ENCODE measurements at places on chromosomes 7 and 10.

DNA sequence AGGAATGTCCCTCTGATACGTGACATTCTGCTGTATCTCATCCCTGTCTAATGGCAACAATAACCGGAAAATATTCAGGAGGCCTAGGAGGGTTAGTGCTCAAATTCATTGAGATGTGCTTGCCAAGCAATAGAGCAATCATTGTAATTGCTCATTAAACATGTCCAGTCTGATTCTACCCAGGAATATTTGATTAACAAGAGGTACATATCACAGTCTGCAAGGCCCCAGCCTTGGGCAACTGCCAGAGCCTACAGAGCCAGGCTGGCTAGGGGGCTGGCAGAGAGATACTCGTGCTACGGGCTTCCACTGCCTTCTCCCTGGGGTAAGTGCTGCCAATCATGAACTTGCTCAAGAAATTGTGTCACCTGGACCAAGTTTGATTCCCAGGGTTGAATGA, 99.1 kb downstream of the ALOX5 start:
- DNase-seq = no peak

DNA sequence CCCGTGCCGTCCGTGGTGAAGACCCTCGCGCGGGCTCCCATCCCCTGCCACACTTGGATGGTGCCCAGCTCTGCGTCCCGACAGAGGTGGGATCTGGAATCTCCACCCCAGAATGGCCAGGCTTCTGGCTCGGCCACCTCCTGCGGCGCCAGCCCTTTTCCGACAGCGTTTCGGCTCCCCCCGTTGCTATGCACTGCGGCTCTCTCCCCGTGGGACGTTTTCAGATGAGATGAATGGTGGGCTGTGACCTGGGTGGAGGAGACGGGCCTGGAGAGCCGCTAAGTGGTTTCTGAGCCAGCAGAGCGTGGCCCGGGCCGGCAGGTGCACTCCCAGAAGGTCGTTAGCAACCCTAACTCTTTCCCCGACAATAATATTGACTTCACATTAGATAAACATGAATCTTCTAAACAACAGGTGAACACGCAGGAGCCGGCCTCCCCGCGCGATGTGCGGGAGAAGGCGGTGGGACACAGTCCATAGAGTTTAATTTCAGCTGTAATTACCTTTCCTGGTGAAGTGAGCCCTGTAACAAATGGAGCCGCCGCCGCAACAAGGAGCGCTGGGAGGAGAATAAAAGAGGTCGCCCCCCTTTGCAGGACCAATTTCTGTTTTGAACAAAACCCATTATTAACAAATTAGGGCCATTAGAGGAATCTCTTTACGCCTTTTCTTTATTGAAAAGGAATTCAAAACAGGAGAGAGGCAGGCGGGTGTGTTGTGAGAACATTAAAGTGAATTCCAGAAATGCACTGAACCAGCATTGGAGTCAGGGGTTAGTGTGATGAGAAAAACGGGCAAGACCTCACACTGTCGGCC, 294.3 kb upstream of the PFKP start:
- DNase-seq = no peak

DNA sequence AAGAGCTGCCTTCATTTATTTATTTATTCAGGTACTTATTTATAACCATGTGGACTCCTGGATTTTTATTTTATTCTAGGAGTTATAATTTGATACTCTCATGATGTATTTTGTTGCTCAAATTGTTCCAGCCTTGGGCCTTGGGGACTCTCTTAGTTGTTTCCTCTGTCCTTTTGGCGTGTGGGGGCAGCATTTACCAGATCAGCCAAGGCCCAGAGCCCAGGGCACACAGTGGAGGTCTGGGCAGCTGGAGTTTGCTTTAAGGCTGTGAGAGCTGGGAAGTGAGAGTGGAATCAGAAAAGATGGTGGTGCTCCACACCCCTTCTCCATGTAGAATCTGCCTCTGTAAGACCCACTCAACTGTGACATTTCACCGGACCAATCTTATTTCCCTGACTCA, 398.9 kb downstream of the RPS24 start:
- no peak for DNase-seq

DNA sequence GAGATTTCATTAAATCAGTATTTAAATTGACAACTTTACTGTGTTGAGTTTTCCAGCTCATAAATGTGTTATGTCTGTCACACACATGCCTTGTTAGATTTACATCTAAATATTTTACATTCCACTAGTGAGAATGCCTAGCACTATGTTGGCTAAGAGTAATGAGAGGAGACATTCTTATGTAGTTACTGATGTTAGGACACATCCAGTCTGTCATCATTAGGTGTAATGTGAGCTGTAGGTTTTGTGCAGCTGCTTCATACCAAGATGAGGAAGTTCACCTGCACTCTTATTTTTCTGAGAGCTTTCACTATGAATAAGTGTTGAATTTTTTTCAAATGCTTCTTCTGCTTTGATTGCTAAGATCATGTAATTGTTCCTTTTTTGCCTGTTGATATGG, 218.0 kb upstream of the IGFBP3 start:
- no peak for DNase-seq

- no peak for DNase-seq
These were observed 157.2 kb downstream of the ARHGAP12 start for GRCh38 chr10:31771331-31771831.

- no peak for DNase-seq
These were observed 1.7 kb upstream of the ITPRID1 start for GRCh38 chr7:31512166-31512565.

- no peak for DNase-seq
These were observed 214.5 kb downstream of the SNX13 start for GRCh38 chr7:17725821-17726220.

- DNase-seq = no peak
These were observed 200.8 kb upstream of the PFKP start for GRCh38 chr10:2866569-2866968.

- no peak for DNase-seq
These were observed 11.6 kb downstream of the ABCA13 start for GRCh38 chr7:48182718-48183369.

DNA sequence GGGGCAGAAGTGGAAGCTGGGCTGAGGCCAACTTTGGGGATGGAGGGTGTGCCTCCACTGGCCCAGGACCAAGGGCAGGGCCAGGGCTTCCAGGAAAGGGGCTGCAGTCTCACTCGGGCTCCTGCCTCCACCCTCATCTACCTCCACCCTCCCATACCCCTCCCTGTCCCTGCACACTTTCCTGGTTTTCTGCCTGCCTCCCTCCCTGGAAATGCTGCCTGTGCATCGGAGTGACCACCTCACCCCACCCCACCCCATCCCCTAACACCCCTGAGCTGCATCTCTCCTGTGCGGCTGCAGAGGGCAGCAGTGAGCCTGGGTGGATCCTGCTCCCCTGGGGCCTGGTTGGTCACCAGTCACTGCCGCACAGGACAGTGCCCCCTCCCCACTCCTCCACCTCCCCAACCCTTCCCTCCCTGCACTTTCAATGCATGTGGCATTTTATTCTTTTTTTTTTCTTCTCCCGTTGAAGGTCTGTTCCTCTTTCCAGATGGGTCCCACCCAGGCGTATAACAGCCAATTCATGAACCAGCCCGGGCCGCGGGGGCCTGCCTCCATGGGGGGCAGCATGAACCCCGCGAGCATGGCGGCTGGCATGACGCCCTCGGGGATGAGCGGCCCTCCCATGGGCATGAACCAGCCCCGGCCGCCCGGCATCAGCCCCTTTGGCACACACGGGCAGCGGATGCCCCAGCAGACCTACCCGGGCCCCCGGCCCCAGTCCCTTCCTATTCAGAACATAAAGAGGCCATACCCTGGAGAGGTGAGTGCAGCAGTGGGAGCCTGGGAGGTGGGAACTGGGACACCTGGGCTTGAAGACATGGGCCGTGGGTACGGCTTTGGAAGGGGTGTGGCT, 54.1 kb upstream of the PPIF start:
- DNase-seq = no peak

DNA sequence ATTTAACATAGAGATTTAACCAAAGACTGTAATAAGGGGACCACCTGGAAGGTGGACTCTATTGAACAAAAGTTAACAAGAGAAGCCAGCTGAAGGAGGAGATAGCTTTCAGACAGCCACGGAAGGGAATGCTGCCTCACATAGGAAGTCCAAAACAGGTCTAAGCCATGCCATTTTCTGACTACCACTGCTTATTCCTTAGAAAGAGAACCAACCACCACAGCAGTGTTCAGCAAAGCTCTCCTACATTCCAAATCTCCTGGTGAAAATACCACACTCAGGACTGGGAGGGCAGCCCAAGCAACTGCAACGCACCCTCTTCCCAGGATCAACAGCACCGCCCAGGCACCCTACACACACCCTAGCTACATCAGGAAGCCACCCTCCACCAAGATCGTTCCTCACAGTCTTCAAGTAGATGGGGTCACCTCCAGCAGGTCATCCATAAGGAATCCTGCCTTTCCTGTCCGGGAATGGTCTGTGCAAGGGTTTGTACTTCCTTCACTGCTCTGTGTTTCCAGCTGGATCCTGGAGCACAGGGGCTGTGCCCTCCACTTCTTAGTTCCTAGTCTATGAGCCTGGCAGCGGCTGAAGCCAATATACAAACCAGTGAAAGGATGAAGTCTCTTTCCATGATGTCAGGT, 2.5 kb downstream of the KIAA1549 start:
- DNase-seq = no peak

DNA sequence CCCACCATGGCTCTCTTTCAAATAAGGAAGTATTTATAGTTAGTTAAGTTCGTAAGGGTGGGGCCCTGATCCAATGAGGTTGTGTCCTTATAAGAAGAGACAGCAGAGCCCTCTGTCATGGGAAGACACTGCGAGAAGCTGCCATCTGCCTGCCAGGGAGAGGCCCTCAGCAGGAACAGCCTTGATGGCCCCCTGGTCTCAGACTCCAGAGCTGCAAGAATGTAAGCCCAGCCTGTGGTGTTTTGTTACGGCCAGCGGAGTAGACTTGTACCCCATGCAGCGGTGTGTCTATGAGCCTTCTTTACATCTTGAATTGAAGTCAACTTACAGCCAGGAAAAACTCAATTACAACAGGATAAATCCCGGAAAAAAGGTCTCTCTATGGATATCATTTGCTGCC, 14.3 kb upstream of the LARP4B start:
- no peak for DNase-seq
